ENCODE measurements at places on chromosomes 4 and X. TPM values are rescaled to one million over a fixed set of nuclear protein-coding genes. Genes with fewer than 3 reads are reported as not detected.

FGF5 gene
- 0.58 TPM for polyA plus RNA-seq

CCKAR gene
- not detected for polyA plus RNA-seq

FAT4 gene
- polyA plus RNA-seq: 13.0 TPM

ZCCHC13 gene
- polyA plus RNA-seq: not detected

UGT2B7 gene
- 9.1 TPM for polyA plus RNA-seq

CWH43 gene
- polyA plus RNA-seq: not detected

GUCY1B1 gene
- polyA plus RNA-seq: 22.2 TPM

- DNase-seq: no peak
Observed at GRCh38 chr4:17322514-17322913, 189.4 kb downstream of the QDPR start.

- peak; percentile 45 for DNase-seq
Observed at GRCh38 chr4:84750260-84750959, 167.5 kb downstream of the CDS1 start.

- no peak for DNase-seq
Observed at GRCh38 chr4:152668338-152668964, 11.3 kb downstream of the TMEM154 start.

DNA sequence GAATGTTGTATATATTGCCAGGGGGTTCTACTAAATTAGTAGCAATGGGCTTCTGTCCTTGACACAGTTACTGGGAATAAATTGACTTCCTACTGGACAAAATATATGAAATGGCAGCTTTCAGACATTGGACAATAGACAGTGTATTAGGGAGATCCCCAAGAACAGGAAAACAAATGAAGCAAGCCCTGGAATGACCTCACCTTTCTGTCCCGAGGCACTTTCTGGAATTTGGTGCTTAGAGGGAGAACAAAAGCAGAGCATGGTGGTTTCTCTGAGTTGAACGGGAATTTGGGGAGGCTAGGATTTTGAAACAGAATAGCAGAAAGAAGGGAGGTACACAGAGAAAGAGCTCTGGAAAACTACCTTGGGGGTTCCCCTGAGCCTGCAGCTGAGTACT is 187.7 kb upstream of the MAGEB2 start:
- no peak for DNase-seq

Data from muscle of arm (tissue), 14 donors.